SK-N-SH treated with all-trans-retinoic acid at 6 μM for 48 hours (cell line): ENCODE measurements at places on chromosomes 6 and 20.

DNA sequence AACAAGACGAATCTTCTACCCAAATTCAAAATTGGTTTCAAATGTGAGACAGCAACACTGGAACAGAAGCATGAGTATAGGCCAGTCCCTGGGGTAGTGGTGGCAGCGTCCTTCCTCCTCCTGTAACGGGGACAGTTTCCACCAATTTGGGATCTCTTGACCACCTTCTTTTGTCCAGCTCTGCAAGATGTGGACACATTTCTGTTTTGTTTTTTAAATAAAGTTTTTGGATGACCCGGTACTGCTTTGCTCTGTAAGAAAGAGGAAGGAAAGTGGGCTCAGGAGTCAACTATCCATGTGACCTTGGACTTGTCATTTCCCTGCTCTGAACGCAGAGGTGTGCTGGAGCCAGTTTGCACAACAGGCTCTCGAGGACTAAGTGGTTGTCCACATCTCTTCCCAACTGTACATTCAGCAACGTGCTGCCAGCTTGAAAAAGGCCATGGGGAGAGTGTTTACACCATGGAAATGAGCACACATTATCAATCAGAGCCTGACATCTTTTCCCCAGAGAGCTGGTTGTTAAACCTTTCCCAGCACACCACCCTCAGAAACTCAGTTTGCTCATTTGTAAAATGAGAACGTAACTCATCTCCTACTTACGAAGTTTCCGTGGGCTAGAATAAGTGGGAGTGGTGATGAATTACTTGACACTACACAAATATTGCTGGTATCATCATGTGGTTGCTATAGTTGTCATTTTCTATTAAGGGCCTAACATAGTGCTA, 66.5 kb downstream of the ADTRP start:
- no peak for ATAC-seq

DNA sequence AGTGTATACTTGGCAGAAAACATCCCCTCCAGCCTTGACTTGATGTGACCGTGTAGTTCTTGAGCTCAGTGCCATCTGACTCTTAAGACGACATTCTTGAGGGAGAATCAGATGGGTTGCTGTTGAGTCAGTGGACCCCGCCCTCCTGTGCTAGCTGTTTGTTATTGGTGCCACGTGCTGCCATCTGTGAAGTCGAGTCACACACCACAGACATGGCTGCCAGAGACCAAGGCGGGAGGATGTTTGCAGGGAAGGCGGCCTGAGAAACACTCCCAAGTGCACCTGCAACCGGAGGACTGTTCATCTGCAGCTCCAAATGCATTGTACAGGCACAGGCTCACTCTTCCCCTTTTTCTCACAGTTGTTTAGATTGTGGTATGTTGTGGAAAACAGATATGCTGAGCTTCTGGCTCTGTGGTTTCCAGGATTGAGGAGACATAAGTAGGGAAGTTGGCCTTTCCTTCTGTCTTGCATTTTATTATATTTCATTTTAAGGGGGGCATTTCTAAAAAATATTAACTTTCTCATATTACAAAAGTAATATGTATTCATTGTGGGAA, 345.3 kb upstream of the ZFP64 start:
- no peak for ATAC-seq

GRCh38 chr6:14444295-14444972, 326.9 kb downstream of the CD83 start:
- ATAC-seq = no peak

DNA sequence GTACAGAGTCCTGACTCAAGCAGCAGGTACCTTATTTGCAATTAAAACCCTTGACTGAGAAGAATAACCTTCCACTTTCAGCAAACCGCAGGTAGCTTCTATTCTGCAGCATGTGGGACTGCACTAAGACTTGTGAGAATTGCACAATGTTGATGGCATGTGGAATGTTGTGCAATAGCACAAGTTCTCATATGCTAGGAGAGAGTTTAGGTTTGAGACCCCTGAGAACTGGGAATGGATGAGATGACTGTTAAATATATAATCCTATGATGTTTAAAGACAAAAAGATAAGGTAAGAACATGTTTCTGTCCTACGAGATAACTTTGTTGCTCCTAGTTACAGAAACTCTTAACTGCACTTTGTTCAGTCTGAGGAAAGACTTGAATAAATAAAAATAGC, 194.6 kb downstream of the OTOR start:
- ATAC-seq = no peak

GRCh38 chr6:139977887-139978332, 603.5 kb upstream of the CITED2 start:
- ATAC-seq = no peak

DNA sequence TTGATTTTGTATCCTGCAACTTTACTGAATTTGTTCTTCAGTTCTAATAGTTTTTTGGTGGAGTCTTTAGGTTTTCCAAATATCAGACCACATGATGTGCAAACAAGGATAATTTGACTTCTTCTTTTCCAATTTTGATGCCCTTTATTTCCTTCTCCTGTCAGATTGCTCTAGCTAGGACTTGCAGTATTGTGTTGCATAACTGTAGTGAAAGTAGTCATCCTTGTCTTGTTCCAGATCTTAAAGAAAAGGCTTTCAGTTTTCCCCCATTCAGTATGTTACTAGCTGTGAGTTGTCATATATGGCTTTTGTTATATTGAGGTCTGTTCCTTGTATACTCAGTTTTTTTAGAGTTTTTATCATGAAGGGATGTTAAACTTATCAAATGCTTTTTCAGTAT, 4.6 kb downstream of the MICB start:
- no peak for ATAC-seq

DNA sequence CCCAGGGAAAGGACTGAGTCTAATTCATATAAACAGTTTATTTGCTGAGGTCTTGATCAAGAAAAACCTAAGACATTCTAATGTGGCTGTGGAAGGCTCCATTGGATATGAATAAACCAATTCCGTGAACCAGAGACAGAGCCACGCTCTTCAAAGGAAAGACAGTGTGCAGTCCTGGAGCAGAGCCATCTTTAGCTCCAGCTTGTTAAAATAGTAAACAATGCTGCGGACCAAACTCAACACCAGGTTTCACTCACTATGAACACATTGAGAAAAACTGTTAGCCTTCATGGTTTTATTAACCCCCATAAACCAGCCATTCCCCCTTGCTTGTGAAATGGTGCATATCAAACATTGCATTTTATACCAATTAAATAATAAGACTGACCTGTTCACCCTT, 61.9 kb downstream of the COL9A1 start:
- ATAC-seq = no peak

DNA sequence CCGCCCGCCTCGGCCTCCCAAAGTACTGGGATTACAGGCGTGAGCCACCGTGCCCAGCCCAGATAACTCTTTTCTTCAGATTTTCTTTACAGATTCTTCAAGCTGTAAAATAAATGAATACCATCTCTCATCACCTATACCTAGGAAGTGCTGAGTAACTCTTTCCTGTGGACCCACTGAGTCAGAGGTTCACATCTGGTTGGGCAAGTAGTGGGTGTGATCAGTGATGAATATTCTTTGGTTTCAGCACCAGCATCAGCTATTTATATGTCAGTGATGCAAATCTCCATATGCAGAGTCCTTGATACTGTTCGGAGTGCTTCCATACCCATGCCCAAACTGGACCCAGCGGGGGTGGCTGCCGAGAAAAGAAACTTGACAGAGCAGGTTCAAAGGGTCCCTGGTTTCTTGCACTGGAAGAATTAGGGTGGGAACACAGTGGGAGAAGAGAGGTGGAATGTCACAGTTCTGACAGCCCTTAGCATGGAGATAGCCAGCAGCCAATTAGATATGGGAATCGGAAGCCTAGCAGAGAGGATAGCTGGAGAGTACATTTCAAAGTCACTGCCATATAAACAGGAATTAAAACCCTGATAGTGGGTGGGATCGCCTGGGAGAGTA, 64.9 kb upstream of the DDR1 start:
- no peak for ATAC-seq

DNA sequence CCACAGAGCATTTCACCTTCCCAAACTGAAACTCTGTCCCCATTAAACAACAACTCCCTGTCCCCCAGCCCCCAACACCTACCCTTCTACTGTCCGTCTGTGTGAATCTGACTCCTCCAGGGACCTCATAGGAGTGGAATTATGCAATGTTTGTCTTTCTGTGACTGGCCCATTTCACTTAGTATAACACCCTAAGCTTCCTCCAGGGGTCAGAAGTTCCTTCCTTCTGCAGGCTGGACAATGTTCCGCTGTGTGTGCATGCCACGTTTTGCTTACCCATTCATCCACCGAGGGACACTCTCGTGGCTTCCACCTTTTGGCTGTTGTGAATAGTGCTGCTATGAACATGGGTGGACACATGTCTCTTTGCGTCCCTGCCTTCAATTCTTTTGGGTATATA, 37.6 kb upstream of the MPC1 start:
- no peak; the same call in 2 of the 3 replicates for ATAC-seq

GRCh38 chr20:57760698-57761412, 51.0 kb upstream of the PMEPA1 start:
- ATAC-seq = no peak

DNA sequence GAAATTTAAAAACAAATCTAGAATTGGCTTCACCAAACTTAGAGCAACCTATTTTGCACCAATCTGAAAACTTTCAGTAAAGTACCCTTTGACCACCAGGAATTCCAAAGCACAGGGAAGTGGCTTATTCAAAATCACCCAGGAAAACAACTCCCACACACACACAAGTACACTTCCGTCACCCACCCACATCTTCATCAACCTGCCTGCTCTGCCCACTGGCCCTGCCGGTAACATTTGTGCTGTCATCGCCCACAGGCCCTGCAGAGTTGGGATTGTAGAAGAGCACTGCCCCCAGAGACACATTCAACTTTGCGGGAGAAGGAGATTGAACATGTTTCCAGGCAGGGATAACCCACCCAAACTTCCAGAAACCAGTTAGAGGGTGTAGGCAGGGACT, 19.3 kb upstream of the SCML4 start:
- no peak for ATAC-seq

DNA sequence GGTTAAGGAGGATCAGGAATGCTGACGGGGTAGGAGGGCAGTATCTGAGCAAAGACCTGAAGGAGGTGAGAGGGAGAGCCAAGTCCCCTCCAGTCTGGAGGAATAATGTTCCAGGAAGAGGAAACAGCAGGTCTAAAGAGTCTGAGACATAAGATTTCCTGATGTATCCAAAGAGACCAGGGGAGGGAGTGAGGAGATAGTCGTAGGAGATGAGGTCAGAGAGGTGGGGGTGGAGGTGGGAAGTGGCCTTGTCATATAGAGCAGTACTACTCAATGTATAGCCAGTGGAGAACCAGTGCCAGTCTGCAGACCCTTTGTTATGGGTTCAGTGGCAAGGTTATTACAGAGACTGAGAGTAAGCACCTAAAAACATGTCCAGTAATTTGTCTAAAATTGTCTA, 130.6 kb downstream of the COL9A1 start:
- ATAC-seq = no peak

GRCh38 chr6:170176898-170177771, 113.7 kb downstream of the DLL1 start:
- no peak for ATAC-seq

DNA sequence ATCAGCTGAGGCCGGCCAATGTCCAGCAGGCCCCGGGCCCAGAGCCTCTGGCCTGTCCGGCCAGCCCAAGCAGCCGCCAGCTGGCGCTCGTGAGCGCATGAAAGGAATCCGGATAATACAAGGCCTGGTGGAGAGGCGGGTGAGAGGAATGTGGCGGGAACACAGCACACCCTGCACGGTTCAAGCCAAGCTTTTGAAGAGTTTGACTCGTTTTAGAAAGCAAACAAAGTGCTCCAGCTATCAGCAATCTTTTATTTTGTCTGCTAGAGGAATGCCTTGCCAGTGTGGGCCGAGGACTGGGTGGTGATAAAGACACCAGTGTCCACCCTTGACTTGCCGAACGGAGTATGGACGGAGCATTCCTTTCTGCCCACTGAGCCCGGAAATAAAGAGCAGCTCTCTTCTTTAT, 9.3 kb upstream of the NEDD9 start:
- no peak for ATAC-seq

- ATAC-seq = no peak
These were observed 339.0 kb upstream of the ADGRB3 start for GRCh38 chr6:68296126-68296525.

- ATAC-seq = no peak
These were observed 25.6 kb upstream of the AHI1 start for GRCh38 chr6:135522965-135523692.

- ATAC-seq = peak; percentile 79
These were observed 136.2 kb downstream of the HIVEP1 start for GRCh38 chr6:12148317-12148801.

GRCh38 chr20:13028673-13029072, 19.9 kb downstream of the SPTLC3 start:
- no peak for ATAC-seq

- peak; percentile 14 for ATAC-seq
These were observed 34.9 kb downstream of the GMPR start for GRCh38 chr6:16273256-16273655.

DNA sequence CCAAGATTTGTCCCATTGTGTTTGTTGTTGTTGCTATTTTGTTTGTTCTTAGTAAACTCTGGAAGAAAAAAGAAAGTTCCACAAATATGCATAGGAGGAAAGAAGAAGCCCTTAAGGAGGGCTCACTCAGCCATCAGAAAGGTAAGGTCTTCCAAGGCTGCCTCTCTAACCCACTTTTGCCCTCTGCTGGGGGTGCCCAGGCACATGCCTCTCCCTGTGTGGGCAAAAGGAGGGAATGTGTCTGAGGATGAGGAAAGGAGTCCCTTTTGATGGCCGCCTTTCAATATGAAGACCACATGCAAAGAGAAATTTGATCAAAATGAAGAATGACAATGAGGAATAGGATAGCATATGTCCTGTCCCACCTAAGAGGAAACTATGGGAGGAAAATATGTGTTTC, 248.2 kb upstream of the POU3F2 start:
- no peak for ATAC-seq

GRCh38 chr6:40724886-40725285, 137.7 kb upstream of the LRFN2 start:
- no peak for ATAC-seq

- peak; percentile 4 for ATAC-seq
These were observed 29.6 kb downstream of the ZC3H12D start for GRCh38 chr6:149455031-149455732.

GRCh38 chr20:43949741-43950618, 35.3 kb downstream of the TOX2 start:
- ATAC-seq = peak; percentile 49; the same call in 2 of the 3 replicates

GRCh38 chr20:33680686-33681085, 5.5 kb downstream of the E2F1 start:
- ATAC-seq = no peak
